MG63 (cell line): ENCODE measurements at places on chromosomes 6 and 20. TPM values are rescaled to one million over a fixed set of nuclear protein-coding genes. Genes with fewer than 3 reads are reported as not detected.

GRCh38 chr20:61186771-61187472 is 65.1 kb upstream of the CDH4 start:
- DNase-seq = no peak

GRCh38 chr6:4382362-4382853 is 247.0 kb upstream of the ECI2 start:
- no peak for DNase-seq

Gene SLC32A1
- not detected in 2 replicates for total RNA-seq

GRCh38 chr6:85458184-85458583 is 8.3 kb downstream of the NT5E start:
- no peak for DNase-seq

GRCh38 chr6:163392533-163392932 is 22.0 kb upstream of the QKI start:
- peak; percentile 21 for DNase-seq

Gene PLTP
- 46.8 and 70.1 TPM in 2 replicates for total RNA-seq

Gene OTOR
- total RNA-seq = not detected in 2 replicates

DNA sequence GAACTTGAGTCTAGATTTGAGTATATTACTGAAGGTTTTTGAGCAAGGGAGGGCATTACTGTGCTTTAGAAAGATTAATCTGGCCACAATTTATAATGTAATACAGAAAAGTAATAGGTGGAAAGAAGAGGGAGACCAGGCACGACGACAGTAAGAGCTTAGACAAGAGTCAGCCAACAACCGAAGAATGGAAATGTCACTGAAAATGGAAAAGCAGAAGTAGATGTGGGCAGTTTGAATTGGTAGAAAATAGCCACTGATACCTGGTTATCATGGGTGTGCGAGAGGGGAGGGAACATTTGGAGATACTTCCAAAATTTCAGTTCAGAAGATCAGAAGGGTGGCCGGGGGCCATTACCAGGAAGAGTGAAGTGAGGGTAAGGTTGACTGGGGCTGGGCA is 339.1 kb downstream of the UTRN start:
- no peak for DNase-seq

DNA sequence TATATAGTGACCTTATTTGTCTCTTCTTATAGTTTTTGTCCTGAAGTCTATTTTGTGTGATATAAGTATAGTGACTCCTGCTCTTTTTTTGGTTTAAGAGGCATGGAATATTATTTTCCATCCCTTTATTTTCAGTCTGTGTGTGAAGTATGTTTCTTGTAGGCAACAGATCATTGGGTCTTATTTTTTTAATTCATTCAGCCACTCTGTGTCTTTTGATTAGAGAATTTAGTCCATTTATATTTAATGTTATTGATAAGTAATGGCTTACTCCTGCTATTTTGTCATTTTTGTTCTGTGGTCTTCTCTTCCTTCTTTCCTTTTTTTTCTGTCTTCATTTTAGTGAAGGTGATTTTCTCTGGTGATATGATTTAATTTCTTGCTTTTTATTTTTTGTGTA is 51.4 kb upstream of the TOP1 start:
- DNase-seq = no peak

Gene SS18L1
- 5.8 and 7.5 TPM in 2 replicates for total RNA-seq

Gene SNAI1
- total RNA-seq = 0.12 and 0.82 TPM in 2 replicates

DNA sequence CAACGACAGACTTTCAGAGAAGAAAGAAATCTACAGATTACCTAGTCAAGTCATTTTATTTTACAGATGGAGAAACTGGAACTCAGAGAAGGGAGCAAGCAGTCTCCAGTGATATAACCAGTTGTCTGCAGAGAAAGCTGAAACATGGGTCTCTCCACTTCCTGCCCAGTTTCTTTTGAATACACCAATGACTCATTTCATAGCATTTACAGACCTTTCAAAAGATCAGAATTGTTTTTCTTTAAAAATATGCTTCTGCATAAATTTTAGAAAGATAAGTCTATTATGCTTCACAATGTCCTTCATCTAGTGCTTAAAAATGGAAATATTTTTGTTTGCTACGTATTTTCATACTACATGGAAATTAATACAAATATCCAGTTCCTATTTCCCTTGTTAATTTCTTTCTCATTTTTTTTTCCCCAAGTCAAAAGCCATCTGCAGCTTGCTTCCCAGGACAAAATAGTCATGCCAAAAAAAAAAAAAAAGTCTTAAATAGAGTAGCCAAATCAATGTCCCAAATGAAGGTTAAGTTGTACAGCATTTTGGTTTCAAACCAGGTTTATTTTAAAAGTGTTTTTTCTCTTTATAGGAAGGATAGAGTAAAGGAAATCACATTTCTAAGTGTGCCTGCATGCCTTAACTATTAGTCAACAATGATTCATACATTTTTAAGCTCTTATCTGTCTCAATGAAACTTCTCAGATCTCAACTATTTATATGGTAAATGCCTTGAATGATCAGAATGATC is 36.9 kb downstream of the ARHGAP18 start:
- DNase-seq = peak; percentile 18

DNA sequence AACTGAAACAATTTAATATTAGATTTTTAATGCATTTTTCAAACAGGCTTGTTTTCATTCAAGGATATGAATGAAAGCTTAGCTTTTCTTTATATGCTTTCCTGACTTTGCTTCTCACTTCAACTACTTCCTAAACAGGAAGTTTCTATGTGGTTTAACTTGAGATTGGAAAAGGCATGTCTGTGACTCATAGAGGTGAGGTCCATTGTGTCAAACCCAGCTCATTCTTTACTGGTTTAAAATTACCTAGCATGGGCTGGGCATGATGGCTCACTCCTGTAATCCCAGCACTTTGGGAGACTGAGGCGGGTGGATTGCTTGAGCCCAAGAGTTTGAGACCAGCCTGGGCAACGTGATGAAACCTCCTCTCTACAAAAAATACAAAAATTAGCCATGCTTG is 34.4 kb downstream of the EFHC1 start:
- DNase-seq = no peak

GRCh38 chr6:135159531-135159930 is 21.6 kb upstream of the MYB start:
- no peak for DNase-seq

Gene PAX1
- total RNA-seq = not detected in 2 replicates

- DNase-seq = no peak
These were observed 12.2 kb upstream of the C6orf132 start for GRCh38 chr6:42154461-42155209.

- DNase-seq = no peak
These were observed 10.9 kb downstream of the BTN3A1 start for GRCh38 chr6:26412954-26413353.

GRCh38 chr20:39112178-39112743 is 150.1 kb downstream of the DHX35 start:
- DNase-seq = peak; percentile 29

GRCh38 chr6:131027326-131027725 is 35.7 kb downstream of the EPB41L2 start:
- DNase-seq = no peak

DNA sequence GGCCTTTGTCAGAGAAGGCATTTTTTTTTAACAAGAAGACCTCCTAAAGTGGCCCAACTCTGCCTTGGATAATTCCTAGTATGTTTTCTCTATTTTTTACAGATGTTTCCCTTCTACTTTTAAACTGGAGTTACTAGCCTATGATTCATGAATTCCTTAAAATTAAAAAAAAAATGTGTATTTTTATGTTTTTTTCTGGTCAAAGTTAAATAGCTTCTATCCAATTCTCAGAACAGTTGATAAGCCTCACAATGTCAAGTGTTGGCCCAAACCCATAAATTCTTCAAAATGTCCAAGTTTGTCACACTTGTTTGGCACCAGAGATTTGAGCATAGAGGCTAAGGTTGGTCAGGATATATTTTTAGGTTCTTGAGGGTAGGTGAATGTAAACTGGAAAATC is 64.0 kb downstream of the JAG1 start:
- no peak for DNase-seq

DNA sequence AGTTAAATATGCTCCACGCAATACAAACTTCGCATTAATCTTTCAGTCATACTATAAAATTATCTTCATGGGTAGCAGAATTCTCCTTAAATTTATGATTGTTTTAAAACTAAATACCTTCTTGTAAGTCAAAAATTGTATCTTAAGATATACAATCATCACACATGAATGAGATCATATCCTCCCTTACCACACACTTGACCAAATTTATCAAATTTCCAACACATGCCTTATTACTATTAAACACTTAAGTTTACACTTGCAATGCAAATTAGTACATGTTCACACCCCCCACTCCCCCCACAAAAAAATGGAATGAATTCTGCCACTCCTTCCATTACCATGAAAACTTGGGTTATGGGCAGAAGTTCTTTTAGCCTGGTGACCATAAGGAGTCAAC is 13.8 kb downstream of the RANBP9 start:
- DNase-seq = no peak

DNA sequence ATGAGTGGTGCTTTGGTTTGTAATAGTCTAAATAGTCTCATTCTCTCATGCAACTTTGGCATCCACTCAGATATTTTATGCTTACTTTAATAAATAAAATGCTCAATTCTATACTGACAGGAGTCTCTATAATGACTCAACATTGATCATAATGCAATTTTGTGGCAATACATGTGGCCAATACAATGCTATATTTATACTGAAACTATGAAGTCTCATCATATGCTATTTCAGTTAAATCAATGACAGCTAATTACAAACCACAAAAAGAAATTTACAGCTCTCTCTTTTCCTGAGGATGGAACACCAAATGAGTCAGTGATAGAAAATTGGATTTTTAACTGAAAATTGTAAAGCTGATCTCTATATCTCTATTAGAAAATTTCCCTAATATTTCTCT is 77.1 kb downstream of the WASF1 start:
- no peak for DNase-seq
